ENCODE measurements at places on chromosomes 5 and 9. TPM values are rescaled to one million over a fixed set of nuclear protein-coding genes. Genes with fewer than 3 reads are reported as not detected.

Gene ZNG1F
- total RNA-seq, result 6.1 TPM

Gene PAPPA
- total RNA-seq, result 12.4 TPM

Gene ANGPTL2
- 14.7 TPM for total RNA-seq

Gene ASPN
- total RNA-seq, result under 0.01 TPM

Gene GHR
- total RNA-seq, result 1.1 TPM

Gene PKD2L2
- not detected for total RNA-seq

All from IMR-90 (cell line).